ENCODE measurements at places on chromosomes 1 and 21.

DNA sequence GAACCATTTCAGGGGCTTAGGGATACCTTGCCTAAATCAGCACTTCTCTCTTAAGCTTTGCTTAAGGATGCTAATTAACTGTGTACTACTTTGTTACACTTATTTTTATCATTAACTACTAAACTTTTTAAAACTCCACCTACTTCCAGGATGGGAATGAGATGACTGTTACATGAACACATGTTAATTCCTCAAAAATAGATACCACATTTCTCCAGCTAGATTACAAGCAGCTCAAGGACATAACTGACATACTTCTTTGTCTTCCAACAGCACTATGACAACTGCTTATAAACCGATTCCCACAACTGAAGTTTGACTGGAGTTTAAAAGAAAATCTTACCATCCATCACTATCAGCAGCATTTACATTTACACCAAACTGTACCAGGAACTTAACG is 53.7 kb downstream of the TP53BP2 start:
- no peak for DNase-seq

DNA sequence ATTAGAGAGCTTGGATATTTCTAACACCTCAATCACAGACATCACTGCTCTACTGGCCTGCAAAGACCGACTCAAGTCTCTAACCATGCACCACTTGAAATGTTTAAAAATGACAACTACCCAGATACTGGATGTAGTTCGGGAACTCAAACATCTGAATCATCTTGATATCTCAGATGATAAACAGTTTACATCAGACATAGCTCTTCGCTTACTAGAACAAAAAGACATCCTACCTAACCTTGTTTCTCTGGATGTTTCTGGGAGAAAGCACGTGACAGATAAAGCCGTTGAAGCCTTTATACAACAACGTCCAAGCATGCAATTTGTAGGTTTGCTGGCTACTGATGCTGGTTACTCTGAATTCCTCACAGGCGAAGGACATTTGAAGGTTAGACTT is 45.1 kb downstream of the ZYG11B start:
- DNase-seq, result no peak

- DNase-seq, result no peak
These were observed 31.4 kb downstream of the SERTAD4 start for GRCh38 chr1:210263963-210264362.

- DNase-seq, result no peak
These were observed 39.1 kb downstream of the UBIAD1 start for GRCh38 chr1:11311816-11312755.

- DNase-seq, result no peak
These were observed 15.8 kb upstream of the REG4 start for GRCh38 chr1:119827010-119827409.

- DNase-seq, result no peak
These were observed 33.9 kb downstream of the WDR4 start for GRCh38 chr21:42845296-42845965.

- peak; percentile 73 for DNase-seq
These were observed 20.5 kb downstream of the PLA2G4A start for GRCh38 chr1:186849271-186849671.

DNA sequence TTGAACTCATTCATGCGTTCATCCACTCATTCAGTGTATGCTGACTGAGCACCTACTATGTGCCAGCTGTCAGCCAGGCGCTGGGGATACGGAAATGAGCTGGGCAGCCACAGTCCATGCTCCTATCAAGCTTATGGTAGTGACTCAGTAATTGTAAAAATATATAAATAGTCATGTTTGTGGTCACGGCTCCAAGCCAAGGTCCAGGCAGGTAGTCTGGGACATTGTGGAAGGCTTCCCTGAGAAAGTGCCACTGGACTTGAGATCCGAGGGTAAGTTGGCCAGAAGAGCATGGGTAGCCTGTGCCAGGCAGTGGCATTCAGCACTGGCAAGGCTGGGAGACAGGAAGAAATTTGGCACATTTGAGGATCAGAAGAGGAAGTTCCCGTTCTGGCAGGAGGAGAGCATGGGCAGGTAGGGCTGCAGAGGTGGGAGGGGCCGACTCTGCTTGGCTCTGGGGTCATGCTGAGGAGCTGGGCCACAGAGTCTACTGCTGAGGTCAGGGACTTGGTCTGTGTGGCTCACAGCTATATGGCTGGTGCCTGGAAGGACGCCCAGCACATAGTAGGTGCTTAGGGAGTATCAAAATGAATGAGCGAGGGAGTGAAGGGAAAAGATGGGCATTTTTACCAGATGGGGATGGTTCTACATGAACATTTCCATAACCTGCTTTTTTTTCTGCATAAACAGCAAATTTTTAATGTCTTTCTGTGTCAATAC is 6.9 kb downstream of the PTPRF start:
- peak; percentile 55 for DNase-seq

- DNase-seq, result no peak
These were observed 117.4 kb upstream of the PAXBP1 start for GRCh38 chr21:32888971-32889370.

DNA sequence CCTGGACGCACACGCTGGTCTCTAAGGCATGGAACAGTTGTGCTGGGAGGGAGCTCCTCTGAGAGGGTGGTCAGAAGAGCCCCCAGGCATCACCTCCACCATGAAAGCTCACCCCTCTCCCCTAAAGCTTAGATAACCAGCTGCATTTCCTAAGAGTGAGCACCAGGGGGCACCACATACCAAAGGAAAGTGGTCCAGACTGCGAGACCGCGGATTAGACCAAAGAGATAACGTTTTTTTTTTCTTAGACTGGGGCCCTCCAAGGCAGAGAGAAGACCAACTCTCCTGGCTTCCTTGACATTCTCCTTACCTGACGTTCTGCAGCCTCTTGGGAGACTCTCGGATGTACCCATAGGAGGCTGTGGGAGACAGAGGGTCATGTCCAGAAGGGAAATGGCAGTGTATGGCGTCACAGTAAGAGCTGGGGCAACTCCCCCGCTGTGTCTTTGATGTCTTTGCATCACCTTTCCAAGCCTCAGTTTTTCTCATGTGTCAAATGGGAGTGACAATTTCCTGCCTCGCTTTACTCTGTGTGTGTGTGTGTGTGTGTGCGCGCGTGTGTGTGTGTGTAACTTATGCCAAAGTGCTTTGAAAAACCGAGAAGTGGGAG is 12.3 kb upstream of the IFNLR1 start:
- DNase-seq, result peak; percentile 57

GRCh38 chr1:14826172-14826636 is 227.7 kb downstream of the KAZN start:
- no peak for DNase-seq

- DNase-seq, result no peak
These were observed 666.0 kb upstream of the PLXNA2 start for GRCh38 chr1:208910161-208910560.

GRCh38 chr1:16296643-16297042 is 55.6 kb downstream of the FBXO42 start:
- DNase-seq, result no peak

GRCh38 chr1:161763522-161764098 is 2.5 kb upstream of the ATF6 start:
- DNase-seq, result peak; percentile 56

DNA sequence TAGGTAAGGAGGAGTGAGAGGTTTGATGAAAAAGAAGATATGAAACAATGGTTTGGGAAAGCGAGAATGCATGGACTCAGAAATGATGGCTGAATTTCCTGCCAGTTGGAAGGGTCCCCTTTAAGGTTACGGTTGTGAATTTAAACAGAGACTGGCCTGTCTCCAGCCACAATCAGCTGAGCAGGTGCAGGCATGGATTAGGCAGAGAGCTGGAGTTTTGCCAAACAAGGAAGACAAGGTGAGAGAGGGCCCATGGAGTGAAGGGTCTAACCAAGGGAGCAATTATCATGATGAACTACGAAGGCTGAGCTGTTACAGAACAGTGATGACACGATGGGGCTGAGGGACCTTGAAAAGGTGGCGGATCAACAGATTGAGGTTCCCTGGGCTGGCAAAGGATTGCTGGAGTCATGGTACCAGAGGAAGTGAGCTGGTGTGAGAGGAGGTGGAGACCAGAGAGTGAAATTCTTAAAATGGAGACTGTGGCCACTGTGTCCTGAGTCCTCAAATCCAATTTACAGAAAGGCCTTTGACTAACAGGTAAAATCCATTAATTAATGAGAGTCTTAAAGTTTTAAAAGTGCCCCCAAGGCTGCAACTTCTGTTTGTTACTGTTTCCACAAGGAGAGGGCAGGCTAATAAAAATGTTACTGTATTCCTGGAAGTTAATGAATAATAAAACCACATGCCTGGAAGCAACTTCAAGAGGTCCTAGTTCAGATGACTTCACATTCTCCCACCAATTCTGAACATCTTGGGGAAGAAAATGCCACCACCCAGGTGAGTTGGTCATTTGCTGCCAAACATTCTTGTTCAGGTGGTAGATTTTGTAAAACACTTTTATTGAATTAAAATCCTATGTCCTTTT is 41.5 kb downstream of the LHX9 start:
- DNase-seq, result peak; percentile 48

DNA sequence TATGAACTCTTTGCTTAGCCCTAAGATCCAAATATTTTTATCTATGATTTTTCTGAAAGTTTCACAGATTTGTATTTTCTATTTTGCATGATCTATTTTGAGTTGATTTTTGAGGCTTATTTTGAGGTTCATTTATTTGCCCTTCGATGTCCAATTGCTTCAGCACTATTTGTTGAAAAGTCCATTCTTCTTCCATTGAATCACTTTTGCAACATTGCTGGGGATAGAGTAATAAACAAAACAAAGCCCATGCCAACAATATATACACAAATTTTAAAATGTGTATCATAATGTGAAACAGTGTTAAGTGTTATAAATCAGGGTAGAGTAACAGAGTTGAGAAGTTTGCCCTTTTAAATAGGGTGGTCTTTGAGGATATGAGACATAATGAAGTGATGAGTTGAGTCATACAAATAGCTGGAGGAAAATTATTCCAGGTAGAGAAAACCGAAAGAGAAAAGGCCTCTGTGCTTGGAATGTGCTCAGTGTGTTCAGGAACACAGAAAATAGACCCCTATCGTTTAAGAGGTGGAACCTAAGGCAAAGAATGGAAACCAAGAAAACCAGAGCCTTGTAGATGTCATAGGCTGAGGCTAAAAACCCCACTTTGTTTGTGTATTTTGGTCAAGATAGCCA is 172.7 kb upstream of the NR5A2 start:
- DNase-seq, result no peak

GRCh38 chr1:151255381-151255780 is 847 bp downstream of the PSMD4 start:
- DNase-seq, result no peak

GRCh38 chr1:185440877-185441276 is 123.8 kb upstream of the IVNS1ABP start:
- DNase-seq, result no peak

- no peak for DNase-seq
These were observed 647 bp downstream of the TSEN15 start for GRCh38 chr1:184052194-184052559.

GRCh38 chr1:197981561-197981960 is 64.4 kb downstream of the LHX9 start:
- DNase-seq, result no peak

DNA sequence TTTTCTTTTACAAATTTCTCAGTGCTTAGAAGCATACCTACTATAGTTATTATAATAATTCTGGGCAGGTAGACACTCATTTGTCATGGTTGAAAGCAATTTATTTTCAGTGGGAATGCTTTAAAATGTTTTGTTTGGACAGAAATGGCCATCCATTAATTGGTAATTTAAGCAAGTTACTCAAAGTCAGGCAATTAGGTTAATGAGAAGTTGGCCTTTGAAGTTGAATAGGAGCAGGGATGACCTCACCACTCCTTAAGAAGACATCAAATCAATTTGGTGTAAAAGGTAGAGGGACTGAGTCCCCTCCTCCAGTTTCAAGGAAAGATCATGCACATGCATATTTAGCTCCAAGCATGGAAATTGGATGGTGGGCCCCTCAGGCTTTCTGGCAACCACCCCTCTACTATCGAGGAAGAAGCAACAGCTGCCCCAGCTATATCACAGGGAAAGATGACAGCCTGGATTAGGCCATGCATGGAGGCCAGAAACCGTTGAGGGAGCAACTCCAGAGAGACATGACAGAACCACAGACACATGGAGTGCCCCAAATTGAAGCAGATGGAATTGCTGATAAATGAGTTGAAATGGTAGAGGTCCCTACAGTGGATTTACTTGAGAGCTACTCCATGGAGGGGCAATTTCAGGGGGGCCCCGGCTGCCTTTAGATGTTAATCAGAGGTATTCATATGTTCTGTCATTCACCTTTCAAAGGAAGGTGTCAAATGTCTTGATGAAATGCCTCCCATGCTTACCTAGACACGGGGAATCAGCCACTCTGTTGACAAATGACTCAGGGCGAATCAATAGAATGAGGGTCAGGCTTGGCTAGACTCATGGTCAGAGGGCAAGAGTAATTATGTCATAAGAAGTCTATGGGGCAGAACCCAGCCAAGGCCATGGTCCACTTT is 26.7 kb downstream of the HLX start:
- DNase-seq, result peak; percentile 22

DNA sequence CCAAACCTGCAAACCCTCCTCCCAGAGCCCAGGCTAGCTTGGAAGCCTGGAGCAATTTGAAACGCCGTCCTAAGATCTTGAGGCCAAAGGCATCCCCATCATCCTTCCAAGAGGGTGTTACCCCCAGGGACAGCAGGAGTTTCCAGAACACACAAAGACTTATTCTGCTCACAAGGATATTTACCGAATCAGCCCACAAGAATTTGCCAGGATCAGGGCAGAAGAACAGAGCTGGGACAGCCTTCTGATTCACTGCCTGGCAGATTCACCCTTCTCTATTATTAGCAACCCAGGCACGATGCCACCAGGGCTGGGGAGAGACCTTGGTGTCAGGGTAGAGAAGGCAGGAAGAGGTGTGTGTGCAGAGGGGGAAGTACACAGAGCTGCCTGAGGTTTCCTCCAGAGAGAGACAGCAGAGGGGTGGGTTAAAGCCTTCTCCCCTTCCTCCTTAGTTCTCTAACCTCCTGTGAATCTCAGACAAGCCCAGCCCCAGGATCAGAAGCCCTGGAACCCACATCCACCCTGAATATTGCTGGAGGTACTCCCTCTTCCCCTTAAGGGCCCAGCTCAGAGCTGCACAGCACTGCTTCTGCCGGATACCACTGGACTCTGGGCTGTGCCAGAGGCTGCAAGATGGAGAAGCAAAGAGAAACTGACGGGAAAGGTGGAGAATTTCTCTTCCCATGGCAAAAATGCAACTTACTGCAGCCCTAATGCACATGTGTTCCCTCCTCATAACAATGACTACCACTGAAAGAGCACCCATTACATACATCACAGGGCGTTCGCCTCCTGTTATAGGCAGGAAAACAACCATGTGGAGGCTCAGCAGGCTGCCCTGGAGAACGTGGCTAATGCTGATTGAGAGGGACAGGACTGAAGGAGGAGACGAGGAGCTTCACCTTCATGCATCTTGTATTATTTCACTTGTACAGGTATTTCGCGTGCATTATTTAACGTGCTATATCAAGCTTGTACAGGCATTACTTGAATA is 61.8 kb downstream of the ITPKB start:
- no peak for DNase-seq

DNA sequence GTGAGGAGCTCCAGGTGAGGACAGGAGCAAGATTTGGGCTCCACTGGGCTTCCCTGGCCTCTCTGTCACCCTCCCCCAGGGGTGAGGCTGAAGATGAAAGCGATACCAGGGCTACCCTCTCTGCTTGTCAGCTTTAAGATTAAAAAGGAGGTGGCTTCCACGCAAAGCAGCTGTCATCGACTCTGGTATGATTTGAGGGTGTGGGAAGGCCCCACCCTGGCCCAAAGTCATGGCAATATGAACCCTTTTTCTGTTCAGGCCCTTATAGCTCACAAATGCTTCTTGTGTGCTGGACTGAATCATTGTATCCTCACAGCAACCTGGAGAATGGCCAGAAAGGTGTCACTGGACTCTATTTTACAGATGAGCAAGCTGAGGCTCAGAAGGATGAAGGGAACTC is 41.6 kb downstream of the NUAK2 start:
- DNase-seq, result no peak
